ENCODE measurements at places on chromosomes 16 and 17.

DNA sequence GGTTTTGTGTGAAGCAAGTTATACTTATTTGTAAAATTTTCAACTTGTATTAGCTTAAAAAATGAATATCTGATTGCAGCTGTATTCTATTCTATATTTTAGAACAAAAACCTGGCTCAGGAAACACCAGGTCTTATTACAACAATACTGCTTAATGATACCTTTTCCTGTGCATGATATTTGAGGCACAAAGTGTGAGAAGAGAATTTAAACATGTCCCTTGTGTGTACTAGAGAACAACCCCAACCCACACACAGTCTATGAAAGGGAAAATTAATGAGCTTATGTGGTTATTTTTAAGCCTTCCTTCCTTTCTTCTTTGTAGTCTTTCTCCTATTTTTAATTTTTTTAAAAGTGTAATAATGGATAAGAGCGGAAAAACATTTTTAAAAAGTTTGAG lies 122.6 kb upstream of the MON1B start:
- DNase-seq = no peak

DNA sequence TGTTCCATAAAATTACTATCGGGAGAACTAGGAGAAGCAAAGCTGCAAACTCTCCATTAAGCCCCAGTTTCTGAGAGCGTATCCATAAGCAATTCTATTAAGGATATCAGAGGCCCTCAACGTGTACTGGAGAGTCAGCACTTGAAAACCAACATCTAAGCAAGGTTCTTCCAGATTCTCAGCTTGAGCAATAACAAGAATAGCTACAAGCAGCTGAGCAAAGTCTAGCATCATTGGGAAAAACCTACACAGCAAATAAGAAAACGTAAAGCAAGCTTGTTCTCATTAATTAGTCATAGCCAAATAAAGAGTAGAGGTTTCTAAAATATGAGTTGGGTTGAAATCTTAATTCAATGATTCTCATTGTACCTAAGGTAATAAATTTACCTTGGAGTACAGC lies 26.9 kb upstream of the COX10 start:
- DNase-seq = no peak

- DNase-seq = no peak
Observed at GRCh38 chr16:5722116-5722619, 624.6 kb upstream of the EEF2KMT start.

DNA sequence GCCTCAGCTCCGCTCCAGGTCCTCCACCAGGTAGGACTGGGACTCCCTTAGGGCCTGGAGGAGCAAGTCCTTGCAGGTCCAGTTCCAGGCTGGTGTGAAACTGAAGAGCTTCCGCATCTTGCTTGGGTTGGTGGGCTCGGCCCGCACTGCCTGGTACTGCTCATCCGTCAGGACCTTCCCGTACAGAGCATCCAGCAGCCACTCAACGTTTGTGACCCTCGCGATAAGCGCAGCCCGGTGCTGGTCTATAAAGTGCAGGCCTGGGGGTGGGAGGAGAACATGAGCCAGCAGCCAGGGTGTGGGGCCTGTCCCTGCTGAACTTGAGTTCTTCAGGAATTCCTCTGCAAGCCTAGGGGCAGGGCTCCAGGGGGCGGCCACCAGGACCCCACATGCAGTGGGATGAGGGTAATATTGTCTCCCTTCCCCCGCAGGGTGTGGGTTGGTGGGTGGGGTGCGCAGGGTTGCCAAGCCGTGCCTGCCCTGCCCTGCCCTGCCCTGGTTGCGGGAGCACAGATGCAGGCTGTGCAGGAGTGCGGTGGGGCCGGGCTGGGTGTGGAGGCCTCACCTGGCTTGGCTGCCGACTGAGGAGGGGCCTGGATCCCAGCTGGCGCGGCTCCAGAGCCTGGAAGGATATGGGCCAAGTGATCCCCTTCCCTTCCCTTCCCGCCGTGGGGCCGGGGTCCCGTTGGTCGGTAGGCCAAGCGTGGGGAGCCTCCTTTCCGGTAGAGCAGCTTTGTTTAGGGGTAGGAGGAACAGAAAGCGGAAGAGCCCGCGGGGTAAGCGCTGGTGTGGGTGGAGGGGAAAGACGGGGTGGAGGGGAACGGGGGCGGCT lies 762 bp downstream of the PYCARD start:
- DNase-seq = no peak

- DNase-seq = no peak
Observed at GRCh38 chr17:42459801-42460281, 1.2 kb downstream of the ATP6V0A1 start.

DNA sequence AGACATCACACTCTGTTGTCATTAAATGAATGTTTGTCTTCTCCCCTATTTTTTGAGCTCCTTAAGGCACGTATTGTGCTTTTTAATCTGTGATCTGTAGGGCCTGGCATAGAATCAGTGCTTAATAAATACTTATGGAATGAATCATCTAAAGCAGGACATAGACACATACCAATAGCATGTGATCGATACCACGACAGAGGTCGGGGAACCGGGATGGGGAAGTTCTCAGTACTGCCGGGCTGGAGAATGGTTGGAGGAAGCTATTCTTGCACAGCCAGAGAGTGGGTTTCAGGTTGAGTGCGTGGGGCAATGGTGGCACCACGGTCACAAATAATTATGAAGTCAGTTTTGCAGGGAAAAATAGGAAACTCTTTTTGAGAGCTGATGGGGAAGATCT lies 26.8 kb downstream of the NLRP1 start:
- no peak for DNase-seq

DNA sequence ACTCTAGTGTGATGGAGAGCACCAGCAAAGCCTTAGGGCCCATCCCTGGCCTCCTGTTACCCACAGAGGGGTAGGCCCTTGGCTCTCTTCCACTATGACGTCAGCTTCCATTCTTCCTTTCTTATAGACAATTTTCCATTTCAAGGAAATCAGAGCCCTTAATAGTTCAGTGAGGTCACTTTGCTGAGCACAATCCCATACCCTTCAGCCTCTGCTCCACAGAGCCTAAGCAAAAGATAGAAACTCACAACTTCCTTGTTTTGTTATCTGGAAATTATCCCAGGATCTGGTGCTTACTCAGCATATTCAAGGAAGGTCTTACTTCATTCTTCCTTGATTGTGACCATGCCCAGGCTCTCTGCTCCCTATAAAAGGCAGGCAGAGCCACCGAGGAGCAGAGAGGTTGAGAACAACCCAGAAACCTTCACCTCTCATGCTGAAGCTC lies at the start of gene CCL8:
Gene CCL8, plus strand, starts transcription at position 397 of the 445 bp plus-strand sequence. CDS start 67 bp downstream, outside the sequence.
- DNase-seq = no peak

- DNase-seq = no peak
Observed at GRCh38 chr16:27066668-27067537, at the start of gene C16orf82. C16orf82 (plus strand) TSS chr16:27066927.

- no peak for DNase-seq
Observed at GRCh38 chr16:78425891-78426510, 326.5 kb downstream of the WWOX start.

- no peak for DNase-seq
Observed at GRCh38 chr17:8693328-8693727, 51.3 kb downstream of the CCDC42 start.

- DNase-seq = no peak
Observed at GRCh38 chr16:18811925-18812324, 10.6 kb upstream of the ARL6IP1 start.

DNA sequence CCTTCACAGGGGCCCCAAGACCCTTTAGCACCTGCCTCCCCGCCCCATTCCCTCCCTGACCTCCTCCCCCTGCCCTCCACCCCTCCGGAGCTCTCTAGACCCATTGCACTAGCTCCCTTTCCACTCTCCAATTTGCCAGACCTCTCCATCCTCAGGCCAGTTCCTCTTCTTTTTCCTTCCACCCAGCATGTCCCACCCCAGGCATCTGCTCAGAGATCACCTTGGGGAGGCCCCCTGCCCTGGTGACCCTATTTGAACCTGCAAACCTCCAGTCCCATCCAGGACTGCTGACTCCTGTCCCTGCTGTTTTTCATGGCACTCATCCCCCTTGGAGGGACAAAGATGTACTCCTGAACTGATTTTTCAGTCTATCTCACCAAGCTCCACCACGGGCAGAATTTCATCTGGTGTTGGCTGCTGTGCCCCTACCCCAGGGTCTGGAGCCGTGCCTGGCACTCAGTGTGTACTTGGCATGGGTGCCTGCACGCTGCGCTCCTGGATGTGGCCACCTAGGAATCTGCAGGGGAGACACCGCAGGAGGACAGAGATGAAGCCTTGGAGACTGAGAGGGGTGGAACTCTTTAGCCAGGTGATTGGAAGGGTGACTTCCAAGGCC lies 85.6 kb upstream of the CACNG5 start:
- no peak for DNase-seq

GRCh38 chr16:89118361-89119165 lies 24.9 kb downstream of the ACSF3 start:
- DNase-seq = no peak

DNA sequence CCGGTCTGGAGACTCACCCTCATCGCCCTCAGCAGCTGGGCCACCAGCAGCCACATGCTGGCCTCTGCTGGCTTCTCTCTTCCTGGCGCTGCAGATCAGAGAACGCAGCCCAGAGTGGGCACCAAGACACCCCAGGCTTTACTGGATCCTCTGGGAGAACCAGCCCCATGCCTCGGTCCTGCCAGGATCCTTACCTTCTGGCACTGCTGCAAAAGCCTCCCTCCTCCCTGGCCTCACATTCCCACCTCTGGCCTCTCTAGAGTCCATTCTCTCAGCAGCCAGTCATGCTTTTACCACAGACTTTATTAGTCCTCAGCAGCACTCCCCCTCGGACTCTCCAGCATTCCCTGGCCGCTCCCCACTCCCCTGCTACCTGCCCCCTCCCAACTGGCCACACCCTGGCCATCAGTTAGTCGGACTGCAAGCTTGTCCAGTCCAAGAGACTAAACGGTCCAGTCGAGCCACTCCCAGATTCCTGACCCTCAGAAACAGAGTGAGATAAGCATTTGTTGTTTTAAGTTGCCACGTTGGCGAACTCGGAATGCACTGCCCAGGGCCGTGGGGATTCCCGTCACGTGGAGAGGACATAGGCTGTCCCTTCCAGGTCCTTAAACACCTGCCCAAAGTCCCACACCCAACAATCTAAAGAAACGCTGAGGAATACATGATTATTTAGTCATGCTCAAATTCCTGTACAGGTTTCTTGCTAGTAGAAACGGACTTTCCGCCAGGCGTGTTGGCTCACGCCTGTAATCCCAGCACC lies 5.9 kb upstream of the SPG7 start:
- no peak for DNase-seq

- DNase-seq = no peak
Observed at GRCh38 chr16:49127103-49127502, 154.5 kb downstream of the CBLN1 start.

- no peak for DNase-seq
Observed at GRCh38 chr16:55116165-55116920, 185.7 kb downstream of the IRX5 start.

DNA sequence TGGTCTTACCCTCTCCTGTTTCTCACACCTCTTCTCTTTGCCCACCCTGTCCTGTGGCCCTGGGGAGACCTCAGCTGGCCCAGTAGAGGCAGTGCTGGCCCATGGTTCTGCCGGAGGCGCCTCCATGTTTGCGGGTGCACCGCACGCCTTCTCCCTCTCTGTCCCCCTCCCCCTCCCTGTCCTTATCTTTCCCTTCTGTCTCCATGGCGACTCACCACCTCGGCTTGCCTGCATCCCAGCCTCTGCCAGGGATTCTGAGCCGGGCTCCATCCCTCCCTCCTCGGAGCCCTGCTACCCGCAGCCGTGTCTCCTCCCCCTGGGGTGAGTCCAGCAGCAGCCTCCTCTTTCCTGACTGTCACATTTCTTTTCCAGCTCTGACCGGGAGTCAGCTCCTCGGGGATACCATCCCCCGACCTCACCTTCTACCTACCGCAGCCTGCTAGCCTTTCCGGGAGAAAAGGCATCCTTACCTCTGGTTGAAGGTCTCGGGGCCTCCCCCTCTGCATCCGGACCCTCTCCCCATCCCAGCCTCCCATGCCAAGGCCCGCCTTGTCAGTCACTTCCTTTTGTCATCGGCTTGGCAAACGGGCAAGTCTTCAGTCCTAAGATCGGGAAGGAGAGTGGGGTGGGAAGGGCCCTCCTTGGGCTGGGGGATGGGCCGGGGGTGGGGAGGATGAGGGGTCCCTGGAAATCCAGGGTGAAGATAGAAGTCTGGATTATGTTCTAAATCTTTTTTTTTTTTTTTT lies at the start of gene RNF112:
Gene RNF112, plus strand, starts transcription at position 358 of the 746 bp plus-strand sequence. Its CDS starts 177 bp downstream, at position 535.
- DNase-seq = no peak

DNA sequence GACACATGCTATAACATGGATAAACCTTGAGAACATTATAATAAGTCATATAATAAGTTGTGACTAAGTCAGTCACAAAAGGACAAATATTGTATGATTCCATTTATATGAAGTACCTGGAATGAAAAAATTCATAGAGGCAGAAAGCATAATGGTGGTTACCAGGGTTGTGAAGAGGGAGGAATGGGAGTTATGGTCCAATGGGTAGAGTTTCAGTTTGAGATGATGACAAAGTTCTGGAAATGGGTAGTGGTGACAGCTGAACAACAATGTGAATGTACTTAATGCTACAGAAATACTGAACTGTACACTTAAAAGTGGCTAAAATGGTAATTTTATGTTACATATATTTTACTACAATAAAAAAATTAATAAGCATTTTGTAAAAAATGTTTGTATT lies 49.7 kb downstream of the MYO1D start:
- DNase-seq = no peak

- no peak for DNase-seq
Observed at GRCh38 chr16:65235339-65236177, 113.7 kb upstream of the CDH11 start.

DNA sequence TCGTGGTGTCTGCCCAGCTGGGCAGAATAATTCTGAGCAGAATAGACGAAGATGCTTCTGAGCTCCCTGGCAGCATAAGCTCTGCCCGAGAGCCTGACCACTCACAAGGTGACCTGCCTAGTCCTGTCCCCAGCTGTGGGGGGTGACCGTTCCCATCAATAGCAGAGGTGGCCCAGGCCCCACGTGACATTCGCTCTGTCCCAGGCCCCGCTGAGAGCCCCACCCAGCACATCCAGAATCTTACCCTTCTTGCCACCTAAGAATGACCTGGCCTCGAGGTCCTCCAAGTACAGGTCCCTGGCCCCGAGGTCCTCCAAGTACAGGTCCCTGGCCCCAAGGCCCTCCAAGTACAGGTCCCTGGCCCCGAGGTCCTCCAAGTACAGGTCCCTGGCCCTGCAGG lies 695 bp upstream of the TMEM204 start:
- no peak for DNase-seq

- DNase-seq = no peak
Observed at GRCh38 chr17:33049781-33050414, 58.3 kb downstream of the SPACA3 start.

DNA sequence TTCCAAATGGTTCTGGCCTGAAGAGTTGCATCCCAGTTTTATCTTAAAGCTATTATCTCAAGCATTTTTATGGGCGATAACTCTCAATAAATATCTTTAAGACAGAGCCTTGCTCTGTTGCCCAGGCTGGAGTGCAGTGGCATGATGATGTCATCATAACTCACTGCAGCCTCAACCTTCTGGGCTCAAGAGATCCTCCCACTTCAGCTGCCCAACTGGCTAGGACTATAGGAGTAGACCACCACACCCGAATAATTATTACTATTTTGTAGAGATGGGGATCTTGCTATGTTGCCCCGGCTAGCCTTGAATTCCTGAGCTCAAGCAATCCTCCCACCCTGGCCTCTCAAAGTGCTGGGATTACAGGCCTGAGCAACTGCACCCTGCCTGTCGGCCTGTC lies 26.1 kb upstream of the CYTH1 start:
- DNase-seq = no peak

- DNase-seq = no peak
Observed at GRCh38 chr16:87207509-87207908, 109.7 kb downstream of the C16orf95 start.

GRCh38 chr17:75270966-75271232 lies at the start of gene MIF4GD:
MIF4GD (minus strand) TSS chr17:75271231; CDS start chr17:75270195, 1,036 bp downstream.
- no peak for DNase-seq

All from activated CD4-positive, CD25-positive, alpha-beta regulatory T cell (primary cell).